ENCODE measurements at places on chromosomes 6 and 20. TPM values are rescaled to one million over a fixed set of nuclear protein-coding genes. Genes with fewer than 3 reads are reported as not detected.

- no peak for DNase-seq
Observed at GRCh38 chr6:39887692-39888450, 46.4 kb downstream of the MOCS1 start.

TUBB1 gene
- total RNA-seq: 1.2 TPM

DNA sequence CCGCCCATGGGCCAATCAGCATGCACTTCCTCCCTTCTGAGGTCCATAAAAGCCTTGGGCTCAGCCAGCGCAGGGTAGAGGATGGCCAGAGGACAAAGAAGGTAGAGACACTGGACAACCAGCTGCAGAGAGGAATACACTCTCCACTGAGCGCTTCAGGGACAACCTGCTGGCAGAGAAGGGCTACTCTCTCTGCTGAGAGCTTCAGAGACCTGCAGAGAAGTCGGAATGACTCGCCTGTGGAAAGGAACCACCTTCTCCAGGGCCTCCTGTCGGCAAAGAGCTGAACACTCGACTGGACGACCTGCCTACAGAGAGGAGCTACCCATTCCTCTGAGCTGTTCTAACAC, 31.4 kb upstream of the SLA2 start:
- DNase-seq: no peak

EYS gene
- total RNA-seq: 7.5 TPM

SPATS1 gene
- not detected for total RNA-seq

GRCh38 chr6:47116606-47117005, 74.5 kb upstream of the ADGRF1 start:
- DNase-seq: no peak

- DNase-seq: no peak
Observed at GRCh38 chr6:111978532-111979149, 75.3 kb upstream of the CCN6 start.

ZBTB12 gene
- total RNA-seq: 22.2 TPM

DNA sequence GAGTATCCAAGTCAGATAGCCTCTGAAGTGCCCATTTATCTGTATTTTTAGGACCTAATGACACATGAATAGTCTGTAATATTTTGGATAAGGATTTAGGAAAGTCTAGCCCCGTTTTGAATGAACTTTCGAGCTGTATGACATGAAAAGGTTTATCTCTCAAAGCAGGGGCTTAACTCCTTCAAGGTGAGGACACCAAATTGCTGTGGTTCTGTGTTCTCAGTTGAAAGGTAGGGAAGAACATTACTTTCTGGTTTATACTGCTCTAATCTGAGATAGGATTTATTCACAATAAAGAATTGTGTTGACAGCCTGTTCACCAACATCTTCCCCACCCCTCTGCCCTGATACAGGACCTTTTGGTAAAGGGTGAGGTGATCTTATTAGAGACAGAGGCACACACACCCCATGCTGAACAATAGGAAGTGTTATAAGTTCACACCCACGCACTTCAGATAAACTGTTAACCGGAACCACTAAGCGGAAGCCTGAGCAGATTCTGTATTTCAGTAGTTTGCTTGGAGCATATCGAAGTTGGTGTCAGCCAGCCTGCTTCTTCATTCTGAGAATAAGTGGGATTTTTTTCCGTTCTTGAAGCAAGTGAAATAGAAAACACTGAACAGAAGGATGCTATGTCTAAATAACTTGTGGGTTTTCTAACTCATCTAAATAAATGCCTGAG, 223.3 kb downstream of the TMEM242 start:
- no peak for DNase-seq

- no peak for DNase-seq
Observed at GRCh38 chr20:37259031-37259430, 2.6 kb downstream of the GHRH start.

Data from cerebellum (tissue), 4 donors.